ENCODE measurements at places on chromosomes 16 and 17.

DNA sequence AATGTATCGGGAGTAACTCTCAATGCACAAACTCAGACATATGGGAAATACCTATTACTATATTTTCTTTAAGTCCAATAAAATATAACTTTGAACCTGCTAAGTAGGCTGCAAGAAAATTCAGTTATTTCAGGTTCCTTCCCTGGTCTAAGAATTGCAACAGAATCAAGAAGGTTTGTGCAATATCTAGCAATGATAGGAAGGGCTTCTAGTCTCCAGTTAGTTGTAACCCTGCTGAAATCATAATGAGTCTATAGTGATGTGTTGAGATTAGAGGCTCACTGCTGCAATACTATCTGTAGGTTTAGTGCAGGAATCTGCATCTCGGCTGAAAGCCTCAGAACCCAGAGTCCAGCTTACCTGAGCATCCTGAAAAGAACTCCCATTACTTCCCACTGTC, 110.5 kb downstream of the PMP22 start:
- no peak for DNase-seq

DNA sequence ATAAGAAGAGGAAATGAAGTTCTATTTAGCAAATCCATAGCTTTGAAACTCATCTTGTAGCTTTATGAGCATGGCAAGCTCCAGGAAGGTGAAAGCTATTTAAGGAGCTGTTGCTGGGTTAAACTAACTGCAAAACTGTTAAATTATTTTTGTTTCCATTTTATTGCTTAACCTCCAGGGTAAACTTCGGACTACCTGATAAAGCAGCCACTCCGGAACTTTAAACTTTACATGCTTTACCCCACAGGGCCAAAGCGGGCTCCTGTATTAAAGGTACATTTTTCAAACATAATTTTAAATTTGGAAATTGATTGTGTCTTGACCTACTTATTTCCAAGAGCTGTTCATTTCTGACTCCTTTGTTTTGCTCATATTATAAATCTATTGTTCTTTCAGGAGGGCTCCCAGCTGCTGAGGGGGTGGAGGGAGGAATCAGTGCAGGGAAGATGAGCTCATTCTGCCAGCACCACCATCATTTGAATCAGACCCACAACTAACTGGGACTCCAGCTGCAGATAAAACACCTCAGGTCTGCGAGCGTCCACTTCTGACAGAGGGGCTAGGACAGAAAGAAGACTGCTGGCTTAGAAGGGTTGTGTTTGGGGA, 157.9 kb downstream of the IRX3 start:
- no peak for DNase-seq

GRCh38 chr16:49472598-49472997, 99.0 kb downstream of the C16orf78 start:
- no peak for DNase-seq

DNA sequence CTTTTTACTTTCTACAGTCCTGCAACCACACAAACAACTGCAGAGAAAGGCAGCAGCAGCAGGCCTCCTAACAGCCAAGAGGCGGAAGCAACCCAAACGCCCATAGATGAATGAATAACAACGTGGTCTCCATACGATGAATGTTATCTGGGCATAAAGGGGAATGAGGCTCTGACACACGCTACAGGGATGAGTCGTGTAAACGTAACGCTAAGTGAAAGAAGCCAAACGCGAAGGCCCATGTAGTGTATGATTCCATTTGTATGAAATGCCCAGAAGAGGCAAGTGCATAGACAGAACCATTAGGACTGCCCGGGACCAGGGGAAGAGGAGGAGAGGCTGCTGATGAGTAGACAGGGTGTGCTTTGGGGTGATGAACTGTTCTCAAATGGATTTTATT, 94.8 kb upstream of the DNAH17 start:
- DNase-seq: peak; percentile 13

DNA sequence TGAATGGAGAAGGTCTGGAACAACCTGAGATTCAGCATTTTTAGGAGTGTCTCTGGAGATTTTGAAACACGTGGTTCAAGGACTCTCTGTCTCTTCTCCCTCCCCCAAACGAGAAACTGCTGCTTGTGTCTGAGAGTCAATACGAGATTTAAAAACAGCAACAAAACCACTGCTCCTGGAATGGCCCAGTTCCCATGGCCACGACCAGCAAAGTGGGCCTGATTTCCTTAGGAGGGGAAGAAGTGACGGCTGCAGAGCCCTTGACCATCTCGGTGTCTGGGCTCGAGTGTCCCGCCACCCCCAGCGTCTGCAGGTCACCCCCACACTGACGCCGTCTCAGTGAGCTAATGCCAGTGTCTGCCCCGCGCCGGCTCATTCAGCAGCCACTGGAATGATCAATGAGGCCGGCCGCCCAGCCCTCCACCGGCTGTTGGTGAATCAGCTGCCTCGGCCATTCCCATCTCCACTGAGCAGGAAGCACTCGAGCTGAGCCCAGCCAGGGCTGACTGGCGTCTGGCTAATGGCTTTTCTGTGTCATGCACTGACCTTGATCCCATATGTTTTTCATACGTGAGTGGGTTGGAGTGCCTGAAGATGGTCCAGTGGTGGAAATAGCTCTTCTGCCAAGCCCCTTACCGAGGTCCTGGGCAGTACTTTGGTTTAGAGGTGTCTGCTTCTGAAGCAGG, 151.8 kb downstream of the PITPNC1 start:
- peak; percentile 90 for DNase-seq

DNA sequence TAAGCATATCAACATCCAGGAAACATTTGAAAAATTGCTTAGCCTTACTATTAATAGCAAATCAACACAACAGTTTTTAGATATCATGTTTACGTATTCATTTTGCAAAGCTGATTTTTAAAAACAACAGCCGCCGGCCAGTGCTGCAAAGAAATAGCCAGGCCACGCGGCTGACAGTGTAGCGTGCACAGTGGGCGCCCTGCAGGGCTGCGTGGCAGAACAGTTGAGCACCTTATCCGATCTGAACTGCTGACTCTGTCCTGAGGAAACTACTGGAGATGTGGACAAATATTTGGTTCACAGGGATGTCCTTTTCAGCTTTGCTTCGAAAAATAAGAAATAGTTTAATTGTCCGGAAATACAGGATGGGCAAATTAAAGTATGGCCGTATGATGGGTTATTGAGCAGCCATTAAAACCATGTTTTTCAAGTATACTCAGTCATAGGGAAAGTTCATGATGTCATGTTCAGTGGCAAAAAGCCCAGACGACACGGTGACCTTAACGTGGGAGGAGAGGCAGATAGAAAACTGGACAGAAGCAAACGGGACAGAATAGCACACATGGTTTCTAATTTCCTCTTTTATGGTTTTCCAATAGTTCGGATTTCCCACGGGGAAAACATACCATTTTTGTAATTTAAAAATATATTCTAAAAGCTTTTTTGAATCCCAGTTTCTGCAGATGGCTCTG, 52.4 kb upstream of the ENDOV start:
- DNase-seq: no peak

- no peak for DNase-seq
Measured at GRCh38 chr17:21258593-21258992, 5.4 kb upstream of the NATD1 start.

DNA sequence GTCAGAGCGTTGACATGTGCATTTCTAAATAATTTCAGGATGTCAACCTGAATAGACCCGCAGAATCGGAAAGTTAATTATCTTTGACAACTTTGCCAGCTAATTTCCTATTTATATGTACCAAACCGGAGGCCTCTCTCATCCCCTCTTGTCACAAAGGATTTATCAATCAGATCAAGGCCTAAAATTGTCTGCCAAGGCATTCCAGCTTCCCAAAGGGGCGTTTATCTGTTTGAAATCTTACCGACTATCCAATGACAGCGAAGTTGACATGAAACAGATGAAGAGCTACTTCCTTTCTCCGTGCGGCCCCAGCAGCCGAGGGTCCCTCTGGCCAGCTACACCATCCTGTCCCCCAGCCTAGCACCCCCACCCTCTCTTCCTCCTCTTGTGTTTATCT, 223.7 kb upstream of the DYNLRB2 start:
- no peak for DNase-seq

All from HT1080 (cell line).